Activated T-cell treated with anti-CD3 and anti-CD28 coated beads, Interleukin-2, amount 50 U/mL, for 72 hours (primary cell): ENCODE measurements at places on chromosomes 7 and 10.
A peak's percentile ranks its signal among the peaks of the same experiment; 100 is the strongest.

GRCh38 chr7:25988640-25989039, 163.4 kb upstream of the NFE2L3 start:
- DNase-seq = no peak

DNA sequence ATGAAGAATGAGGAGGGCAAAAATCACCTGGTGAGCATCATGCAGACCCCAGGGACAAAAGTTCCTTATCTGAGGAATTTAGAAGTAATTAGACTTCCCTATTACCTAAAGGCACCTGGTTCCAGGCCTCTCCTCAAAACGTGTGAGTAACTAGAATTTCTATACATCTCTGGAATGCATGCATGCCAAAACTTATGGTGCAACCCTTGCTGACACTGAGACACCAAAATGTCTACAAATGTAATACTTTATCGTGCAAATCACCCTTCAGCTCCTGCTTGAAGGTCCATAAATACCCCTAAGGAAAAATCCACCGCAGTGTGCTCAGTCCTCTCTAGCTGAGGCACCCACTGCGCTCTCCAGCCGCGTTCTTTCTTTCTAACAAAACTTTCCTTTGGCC, 84.2 kb downstream of the PAXIP1 start:
- no peak for DNase-seq

DNA sequence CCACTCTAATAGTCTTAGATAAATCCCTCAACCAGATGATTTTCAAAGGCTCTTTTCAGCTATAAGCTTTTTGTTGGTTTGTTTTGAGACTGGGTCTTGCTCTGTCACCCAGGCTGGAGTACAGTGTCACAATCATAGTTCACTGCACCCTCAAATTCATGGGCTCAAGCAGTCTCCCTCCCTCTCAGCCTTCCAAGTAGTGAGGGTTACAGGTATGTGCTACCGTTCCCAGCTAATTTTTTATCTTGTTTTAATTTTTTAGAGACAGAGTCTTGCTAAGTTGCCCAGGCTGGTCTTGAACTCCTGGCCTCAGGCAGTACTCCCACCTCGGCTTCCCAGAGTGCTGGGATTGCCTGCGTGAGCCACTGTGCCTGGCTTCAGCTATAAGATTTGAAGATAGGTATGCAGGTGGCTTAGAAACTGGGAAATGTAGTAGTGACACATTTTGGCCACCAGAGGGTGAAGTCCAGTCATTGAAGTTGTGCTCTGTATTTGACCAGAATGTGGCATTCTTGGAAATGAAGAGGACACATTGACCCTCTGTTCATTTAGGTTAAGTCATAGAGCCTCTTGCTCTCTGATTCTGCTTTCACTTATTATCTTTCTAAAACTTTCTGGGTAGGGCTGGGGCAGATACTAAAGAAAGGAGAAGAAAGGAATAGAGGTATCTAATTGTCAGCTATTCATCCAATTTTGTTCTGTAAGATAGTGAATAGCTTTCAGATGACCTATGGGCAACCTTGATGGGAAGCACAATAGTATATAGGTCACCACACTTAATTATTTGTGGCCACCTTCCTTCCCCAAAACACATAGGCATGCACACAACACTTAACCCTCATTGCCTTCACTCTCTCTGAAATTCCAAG, 36.0 kb downstream of the R3HCC1L start:
- peak; percentile 22 for DNase-seq

DNA sequence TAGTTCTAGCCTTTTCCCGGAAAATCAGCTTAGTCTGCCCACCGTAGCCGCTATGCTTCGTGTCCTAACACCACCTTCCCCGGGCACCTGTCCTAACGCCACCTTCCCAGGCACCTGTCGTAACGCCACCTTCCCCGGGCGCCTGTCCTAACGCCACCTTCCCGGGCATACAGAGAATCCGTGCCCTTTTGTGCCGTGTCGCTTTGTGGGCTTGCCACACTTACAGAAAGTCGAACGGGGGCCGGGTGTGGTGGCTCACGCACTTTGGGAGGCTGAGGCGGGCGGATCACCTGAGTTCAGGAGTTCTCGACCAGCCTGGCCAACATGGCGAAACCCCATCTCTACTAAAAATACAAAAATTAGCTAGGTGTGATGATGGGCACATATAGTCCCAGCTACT, 73.6 kb upstream of the DNAJB6 start:
- no peak for DNase-seq

GRCh38 chr10:30788307-30788706, 158.8 kb upstream of the LYZL2 start:
- DNase-seq = no peak

- no peak for DNase-seq
Observed at GRCh38 chr7:82481499-82482097, 38.0 kb upstream of the CACNA2D1 start.

- DNase-seq = no peak
Observed at GRCh38 chr10:59362959-59363381, 621 bp upstream of the FAM13C start.

DNA sequence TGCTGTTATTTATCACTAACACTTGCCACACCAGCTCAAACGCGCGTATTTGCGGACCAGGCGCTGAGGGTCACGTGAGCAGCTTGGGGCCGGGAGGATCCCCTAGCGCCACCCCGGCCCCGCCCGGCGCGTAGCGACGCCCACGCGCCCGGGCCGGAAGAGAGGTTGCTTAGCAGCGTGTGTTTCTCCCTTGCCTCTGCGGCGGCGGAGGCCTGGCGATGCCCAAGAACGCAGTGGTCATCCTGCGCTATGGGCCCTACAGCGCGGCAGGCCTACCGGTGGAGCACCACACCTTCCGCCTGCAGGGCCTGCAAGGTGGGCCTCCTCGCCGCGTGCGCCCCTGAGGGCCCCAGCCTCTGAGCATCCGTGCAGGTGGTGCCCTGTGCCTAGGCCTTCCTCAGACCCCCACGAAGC, at the start of gene C10orf53:
TSS of gene C10orf53 (plus strand) at position 172 of the 414 bp plus-strand sequence. CDS start at position 219, 47 bp downstream.
- peak; percentile 36 for DNase-seq

DNA sequence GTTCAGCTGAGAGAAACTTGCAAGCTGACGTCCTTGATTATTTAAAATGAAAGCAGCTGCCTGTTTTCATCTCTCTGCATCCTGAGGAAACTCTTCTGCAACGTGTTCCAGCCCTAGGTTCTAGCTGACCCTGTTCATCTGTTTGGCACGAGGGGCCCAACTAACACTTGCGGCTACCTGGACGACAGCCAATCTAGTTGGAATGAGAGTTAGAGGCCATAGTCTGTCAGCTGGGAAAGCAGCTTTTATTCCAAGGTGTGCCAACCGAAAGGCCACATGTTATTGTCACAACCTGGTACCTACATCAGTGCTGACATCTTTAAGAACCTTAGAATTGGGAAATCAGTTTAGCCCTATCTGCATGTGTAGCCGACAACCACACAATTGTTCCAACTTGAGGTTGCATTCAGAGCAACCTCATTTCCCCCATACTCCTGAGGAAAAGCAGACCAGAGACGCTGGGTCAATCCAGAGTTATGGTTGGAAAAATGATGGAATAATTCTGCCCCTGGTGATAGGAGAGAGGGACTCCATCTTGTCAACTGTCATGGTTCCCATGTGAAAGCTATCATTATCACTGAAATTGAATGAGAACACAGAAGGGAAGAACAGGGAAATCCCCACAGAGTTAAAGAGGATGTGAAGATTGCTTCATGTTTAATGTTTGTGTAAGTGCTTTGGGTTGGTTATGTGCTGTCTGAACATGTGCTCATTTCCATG, 121.6 kb downstream of the EGFR start:
- DNase-seq = no peak

- DNase-seq = no peak
Observed at GRCh38 chr7:100801833-100802568, 25.3 kb downstream of the EPHB4 start.

- DNase-seq = no peak
Observed at GRCh38 chr10:131902211-131902610, 1.4 kb downstream of the PPP2R2D start.

DNA sequence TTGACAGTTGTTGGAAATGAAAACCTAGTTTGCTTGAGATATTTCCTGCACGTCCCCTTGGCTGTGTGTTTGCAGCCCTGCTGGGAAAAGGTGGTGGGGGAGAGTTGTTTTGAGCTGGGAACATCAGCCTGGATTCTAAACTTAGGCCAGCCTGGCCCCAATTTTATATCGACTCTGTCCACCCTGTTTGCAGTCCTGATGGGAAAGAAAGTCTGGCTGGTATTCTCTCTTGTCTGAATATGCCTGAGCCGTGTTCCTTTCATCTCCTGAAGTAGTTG, 178.7 kb downstream of the CCDC3 start:
- DNase-seq = no peak

DNA sequence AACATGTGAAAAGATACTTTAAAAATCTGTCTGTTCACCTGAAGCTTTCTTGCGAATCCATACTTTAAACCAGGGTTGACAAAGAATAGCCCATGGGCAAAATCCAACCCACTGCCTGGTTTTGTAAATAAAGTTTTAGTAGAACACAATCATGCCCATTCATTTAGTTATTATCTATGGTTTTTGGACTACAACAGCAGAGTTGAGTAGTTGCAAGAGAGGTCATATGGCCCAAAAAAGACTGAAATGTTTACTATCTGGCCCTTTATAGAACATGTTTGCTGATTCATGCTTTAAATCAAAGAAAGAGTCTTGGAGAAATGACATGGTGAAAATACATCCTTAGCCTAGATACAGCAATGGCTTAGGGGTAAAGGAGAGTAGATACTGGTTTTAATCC, 356.2 kb downstream of the RNLS start:
- no peak for DNase-seq

DNA sequence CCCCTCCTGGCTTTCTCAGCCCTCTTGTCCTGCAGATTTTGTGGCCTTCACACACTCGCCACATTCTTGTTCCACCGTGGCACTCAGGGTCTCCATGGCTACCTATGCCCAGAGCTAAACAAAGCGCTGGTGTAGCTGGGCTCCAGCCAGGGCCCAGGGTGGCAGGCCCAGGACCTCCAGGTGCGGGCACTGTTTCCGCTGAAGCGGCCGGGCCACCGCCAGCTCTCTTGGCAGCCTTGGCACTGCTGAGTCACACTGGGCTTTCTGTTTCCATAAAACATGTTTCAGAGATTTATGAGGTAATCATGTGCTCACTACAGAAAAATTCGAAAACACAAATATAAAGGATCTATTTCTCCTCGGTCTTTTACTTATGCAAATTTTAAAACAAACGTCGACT, 51.3 kb downstream of the AOC1 start:
- DNase-seq = peak; percentile 31

DNA sequence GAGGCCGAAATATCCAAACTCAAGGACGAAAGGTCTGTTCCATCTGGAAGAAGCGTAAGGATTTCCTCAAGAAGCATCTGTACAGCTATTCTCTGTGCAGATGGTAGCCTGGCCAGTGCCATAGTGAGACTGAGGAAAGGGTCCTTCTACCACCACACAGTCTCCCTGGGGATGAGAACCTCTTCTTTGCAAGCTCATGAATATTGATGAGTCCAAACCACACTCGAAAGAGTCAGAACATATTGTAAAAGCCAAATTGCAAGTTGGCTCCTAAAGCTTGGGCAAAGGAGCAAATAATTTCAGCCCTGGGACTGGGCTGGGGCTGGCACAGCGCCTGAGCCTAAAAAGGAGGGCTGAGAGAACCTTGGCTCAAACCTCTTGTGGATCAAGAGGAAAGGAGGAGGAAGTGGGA, 66.1 kb upstream of the PIP4K2A start:
- DNase-seq = no peak

GRCh38 chr10:73920089-73920488, 9.2 kb downstream of the PLAU start:
- no peak for DNase-seq

DNA sequence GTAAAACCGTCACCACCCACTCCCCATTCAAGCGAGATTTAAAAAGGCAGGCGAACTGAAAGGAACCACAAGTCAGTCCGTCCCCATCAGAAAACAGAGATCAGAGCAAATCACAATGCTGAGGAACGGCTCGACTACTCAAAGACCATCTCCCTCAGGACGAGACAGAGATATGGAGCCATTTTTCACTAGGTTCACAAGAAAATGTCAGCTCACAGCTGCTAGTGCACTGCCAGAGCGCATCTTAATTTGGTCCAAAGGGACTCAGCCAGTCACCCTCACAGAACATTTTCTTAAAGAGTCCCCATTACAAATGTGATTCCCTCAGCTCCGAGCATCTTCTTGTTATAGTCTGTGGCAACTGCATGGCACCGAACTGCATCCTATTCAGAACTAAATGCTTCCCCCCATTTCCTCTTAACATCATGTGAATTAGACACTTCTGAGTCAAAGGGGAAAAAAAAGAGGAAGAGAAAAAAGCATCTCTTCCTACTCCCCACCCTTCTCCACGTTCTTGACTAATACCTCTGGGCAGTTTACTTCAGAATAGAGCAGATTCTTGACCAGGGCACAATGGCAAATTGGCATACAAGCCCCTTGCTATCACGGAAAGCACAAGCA, 683.9 kb downstream of the MAGI2 start:
- DNase-seq = no peak
